Right forelimb (tissue), 1 donor: ENCODE measurements at places on chromosomes 2 and 18.
A peak's percentile ranks its signal among the peaks of the same experiment; 100 is the strongest.

DNA sequence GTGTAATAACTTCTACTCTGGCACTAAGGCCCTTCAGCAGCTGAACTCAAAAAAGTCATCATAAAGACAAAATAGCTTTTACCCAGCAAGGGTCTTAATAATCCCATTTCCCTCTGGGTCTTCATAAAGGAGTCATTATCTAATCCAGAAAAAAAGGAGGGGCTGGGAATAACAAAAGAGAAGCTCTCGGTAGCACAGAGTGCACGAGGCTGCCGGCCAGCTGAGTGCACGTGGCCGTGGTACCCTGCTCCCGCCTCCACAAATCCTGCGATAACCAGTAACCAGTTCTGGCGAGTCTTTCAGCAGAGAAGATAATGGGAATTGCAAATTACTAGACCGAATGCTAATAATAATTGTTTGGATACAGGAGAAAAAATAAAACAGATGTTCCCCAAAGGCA lies 7.5 kb downstream of the NRP2 start:
- no peak for DNase-seq

DNA sequence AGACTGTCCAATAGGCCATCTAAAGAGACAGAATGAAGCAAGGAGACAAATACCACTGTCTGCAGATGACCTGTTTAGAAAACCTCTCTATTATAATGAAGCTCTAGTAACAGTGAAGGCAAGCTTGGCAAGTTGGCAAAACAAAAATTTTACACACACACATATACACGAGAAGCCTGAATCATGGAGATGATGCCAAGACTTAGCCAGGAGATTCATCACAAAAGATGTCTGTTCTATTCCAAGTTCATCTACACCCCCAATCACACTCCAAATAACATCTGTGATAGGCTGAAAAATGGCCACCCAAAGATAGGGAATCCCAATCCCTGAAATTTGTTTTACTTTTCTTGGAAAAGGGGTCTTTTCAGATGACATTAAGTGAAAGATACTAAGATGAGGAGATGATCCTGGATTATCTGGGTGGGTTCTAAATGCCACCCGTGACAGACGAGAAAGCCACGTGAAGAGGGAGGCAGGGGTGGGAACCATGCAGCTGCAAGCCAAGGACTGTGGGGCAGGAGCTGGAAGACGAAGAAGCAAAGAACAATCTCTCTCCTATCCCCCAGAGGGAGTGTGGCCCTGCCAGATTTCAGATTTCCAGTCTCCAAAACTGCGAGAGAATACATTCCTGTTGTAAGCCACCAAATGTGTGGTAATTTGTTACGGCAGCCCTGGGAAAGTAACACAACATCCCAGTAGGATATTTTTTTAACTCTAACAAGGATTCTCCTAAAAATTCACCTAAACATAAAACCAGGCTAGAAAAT lies 20.0 kb downstream of the HDLBP start:
- no peak for DNase-seq

DNA sequence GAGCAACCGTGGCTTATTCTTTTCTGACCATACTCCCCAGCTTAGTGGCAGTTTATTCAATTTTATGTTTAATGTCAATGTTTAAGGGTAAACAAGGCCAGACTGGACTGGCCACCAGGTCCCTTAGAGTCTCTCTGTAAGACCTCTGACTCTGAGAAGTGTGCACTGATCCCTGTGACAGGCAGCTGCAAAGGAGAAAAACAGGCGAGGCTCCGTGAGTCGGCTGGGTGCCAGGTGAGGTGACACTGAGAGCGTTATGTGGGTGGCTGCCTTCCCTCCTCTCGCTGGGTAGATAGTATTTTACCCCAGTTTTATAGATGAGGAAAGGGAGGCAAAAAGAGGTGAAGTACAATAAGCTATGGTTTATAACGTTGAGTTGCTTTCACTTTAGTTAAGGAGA lies 139.4 kb upstream of the HDAC4 start:
- DNase-seq, result no peak

DNA sequence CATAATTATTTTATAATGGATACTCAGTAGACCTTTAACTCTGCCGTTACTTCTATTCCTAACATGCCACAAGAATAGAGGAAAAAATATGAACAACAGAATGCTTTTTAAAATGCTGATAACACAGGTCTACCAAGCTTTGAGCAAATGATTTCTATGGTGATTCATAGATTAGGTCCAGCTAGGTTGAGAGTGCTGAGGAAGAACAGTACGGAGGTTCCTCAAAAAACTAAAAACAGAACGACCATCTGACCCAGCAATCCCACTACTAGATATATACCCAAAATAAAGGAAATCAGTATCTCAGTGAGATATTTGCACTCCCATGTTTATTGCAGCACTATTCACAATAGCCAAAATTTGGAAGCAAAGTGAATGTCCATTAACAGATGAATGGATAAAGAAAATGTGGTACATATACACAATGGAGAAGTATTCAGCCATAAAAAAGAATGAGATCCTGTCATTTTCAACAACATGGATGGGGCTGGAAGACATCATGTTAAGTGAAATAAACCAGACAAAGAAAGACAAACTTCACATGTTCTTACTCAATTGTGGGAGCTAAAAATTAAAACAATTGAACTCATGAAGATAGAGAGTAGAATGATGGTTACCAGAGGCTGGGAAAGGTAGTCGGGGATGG lies 111.6 kb upstream of the SERTAD2 start:
- DNase-seq, result no peak

- DNase-seq, result no peak
Observed at GRCh38 chr2:149002378-149002890, 36.1 kb upstream of the LYPD6B start.

- DNase-seq, result no peak
Observed at GRCh38 chr18:42635378-42636048, 480.0 kb downstream of the RIT2 start.

DNA sequence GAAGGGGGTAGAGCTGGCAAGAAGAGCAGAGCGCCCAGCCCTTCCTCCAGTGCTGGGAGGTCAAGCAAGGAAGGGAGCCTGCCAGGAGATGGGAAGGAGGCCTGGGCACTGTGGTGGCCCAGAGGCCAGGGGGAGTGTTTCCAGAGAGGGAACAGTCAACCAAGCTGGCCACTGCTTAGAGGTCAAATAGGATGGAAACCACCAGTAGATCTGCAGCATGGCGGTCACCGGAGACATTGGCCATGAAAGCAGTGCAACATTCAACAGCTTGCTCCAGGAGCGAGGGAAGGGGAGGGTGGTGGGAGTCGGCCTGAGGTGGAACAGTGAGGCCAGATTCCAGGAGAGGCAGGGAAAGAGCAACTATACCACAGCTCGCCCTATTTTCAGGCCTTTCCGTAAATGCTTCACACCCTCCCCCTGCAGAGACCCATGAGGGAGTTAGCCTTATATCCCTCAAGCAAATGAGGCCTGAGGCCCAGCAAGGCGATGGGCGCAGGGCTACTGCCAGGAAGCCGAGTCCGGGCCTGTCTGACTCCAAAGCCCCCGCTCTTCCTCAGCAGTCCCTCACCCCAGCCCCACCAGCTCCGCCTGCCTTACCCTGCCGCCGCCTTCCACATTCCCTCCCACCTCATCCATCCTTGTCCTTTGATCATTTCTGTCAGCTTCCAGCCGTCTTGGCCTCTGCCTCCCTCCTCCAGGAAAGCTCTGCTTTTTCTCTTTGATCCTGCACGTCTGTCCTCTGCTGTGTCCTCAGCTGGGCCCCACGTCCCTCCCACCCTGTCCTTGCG lies 17.0 kb downstream of the KCNK3 start:
- no peak for DNase-seq

DNA sequence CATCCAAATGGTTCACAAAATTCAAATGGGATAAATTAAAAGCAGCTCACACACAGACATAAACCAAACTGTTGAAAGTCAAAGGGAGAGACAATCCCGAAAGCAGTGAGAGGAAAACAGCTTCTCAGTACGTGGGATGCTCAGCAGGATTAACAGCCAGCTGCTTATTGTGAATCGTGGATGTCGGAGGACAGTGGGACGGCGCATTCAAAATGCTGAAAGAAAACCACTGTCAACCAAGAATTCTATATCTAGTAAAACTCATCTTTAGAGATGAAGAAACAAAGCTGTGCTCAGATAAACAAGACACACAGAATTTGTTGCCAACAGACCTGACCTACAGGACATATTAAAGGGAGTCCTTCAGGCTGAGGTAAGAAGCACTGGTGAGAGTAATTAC lies 102.9 kb downstream of the NFATC1 start:
- peak; percentile 4 for DNase-seq

DNA sequence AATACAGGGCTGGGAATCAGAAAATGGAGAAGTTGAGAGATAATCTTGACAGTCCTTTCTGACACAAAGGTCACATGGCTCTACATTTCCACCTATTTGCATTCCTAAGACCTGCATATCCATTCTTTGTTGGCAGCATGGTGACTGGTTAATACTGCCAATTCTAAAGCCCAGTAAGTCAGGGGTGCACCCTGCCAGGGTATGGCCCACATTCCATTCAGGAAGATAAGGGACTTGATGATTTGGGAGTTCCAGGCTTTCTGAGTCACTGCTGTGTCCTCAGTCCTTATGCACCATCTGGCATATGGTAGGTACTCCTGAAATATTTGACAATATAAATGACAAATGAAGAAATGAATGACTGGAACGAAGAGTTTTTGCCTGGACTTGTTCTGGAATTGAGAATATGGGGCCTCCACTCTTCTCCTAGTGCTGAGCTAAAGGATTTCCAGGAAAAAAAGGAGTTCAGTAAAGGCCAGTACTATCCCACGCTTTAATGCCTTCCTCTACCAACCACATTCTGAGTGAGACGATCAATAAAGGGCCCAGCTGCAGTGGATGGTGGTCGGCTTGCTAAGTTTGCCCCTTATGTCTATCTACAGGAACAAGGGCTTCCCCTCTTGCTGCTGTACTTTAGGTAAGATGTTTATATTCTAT lies 31.7 kb upstream of the EIF2AK3 start:
- no peak for DNase-seq

DNA sequence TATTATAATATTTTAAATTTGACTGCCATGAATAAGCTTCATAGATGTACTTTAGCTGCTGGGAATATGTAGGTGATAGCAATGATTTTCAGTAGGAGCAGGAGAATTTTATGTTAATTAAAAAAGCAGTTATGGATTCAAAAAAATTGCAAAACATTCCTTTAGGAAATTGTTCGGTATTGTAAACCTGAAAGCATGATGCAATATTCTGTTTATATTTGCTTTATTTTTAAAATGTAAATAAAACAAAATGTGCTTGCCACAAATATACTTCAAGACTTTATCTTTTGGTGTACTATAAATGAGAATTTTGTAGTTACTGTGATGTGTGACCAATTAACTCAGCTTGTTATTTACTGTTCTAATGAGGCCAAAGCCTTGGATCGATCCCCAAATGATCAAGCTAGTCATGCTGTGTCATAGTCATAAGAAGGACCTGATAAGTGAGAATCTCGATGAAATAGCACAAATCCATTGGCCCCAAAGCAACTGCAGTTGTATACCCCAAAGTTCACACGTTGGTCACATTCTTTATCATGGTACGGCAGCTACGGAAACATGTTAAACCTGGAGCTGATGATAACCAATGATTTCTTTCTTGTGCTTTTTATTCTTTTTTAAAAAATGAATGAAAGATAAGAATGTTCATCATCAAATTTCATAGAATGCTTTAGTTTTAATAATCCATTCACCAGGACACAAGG lies 23.6 kb upstream of the ATIC start:
- no peak for DNase-seq

DNA sequence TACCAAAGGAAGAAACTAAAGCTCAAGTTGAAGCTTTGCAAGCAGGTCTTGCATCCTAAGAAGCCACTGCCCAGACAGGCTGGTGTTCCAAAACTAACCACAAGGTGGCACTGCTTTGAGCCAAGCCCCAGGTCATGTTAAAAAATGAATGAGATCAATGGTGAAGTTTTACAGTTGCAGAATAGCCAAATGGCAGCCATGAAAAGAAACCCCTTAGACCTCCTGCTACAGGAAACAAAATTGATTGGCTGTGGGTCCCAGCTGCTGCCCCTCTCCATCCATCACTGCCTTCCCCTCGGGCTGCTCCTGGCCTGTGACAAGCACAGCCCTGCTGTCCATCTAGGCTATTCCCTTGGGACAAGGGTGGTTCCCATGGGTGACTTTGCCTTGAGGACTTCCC lies 20.7 kb upstream of the MREG start:
- peak; percentile 80 for DNase-seq

GRCh38 chr2:235601960-235602704 lies 108.3 kb downstream of the AGAP1 start:
- DNase-seq, result no peak

- no peak for DNase-seq
Observed at GRCh38 chr2:7075834-7076233, 158.6 kb downstream of the RNF144A start.

GRCh38 chr2:175107146-175107545 lies 60.9 kb downstream of the ATF2 start:
- no peak for DNase-seq

DNA sequence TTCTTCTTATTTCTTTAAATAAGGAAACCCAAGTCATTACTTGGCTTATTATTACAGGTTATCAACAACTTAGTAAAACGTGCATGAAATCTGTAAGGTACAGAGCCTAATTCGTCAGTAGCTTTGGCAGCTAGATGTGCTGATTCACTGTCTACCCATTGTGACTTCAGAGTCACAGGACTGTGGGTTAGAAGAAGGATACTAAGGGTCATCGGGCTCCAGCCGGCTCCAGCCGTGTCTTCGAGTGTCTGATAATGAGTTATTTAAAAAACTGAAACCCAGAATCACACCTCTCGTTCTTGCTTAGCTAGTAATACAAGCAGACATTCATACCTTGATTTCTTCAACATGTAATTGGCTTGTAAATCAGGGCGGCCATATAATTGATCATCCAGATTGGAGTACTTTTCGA lies 170.5 kb downstream of the FMNL2 start:
- DNase-seq, result no peak

- DNase-seq, result no peak
Observed at GRCh38 chr18:68865021-68865420, 67.1 kb downstream of the CCDC102B start.

DNA sequence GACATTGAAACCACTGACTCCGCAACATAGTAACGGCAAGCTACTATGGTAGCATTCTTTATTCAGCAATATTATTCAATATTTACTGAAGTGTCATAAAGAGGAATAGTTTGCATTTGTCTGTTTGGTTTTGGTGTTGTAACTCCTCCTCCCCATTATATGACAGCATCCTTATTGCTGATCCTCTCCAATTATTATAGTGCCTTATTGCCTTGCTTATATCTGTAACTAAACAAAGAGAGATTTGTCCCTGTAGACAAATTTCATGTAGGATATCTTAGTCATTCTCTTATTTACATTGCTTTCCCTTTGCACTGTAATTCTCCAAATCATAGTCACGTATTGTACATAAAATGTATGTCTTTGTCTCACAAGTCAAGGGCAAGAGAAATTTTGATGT lies 1041.2 kb upstream of the ZEB2 start:
- DNase-seq, result no peak

- no peak for DNase-seq
Observed at GRCh38 chr2:1814616-1815015, 70.3 kb upstream of the PXDN start.

- no peak for DNase-seq
Observed at GRCh38 chr2:68850524-68850923, 20.7 kb downstream of the BMP10 start.

- DNase-seq, result no peak
Observed at GRCh38 chr18:37711766-37712505, 146.3 kb upstream of the CELF4 start.

GRCh38 chr2:205995260-205995659 lies 90.7 kb downstream of the INO80D start:
- no peak for DNase-seq
